Globus pallidus (tissue), 1 donor: ENCODE measurements at places on chromosomes 7 and 10.

DNA sequence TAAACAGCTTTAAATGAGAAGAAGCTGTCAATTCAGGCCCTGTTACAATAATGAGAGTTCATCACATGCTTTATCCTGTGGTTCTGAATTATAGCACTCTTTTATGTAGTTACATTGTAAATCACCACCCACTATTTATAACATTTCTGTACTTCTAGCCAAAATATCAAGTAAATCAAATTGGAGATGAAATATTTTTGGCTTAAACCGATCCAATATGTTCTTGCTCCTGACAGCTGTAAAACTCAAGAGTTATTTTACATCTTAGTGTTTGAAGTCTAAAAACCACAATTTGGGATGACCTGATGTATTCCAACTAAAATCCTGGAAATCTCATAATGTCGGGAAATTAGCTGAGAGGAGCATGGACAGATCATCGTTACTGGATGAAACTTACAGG is 371.2 kb upstream of the LRRN3 start:
- DNase-seq: no peak

GRCh38 chr10:22454634-22455033 is 109.3 kb downstream of the SPAG6 start:
- no peak for DNase-seq

DNA sequence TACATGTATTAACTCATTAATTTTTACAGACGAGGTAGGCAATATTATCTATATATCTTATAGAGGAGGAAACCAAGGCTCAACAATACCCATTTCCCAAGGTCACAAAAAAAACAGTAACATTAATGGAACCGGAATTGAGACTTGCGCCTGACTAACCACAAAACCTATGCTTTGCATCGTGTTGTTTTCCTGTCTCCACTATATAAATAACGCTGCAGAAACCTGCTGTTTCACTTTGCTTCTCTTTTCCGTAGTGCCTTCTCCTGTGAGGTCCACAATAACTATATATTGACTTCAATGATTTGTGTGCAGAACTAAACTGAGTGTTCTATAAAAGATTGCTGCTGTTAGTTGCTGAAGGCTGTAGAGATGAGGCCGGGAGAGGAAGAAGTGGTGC is 97.7 kb upstream of the RPA3 start:
- DNase-seq: peak; percentile 16

DNA sequence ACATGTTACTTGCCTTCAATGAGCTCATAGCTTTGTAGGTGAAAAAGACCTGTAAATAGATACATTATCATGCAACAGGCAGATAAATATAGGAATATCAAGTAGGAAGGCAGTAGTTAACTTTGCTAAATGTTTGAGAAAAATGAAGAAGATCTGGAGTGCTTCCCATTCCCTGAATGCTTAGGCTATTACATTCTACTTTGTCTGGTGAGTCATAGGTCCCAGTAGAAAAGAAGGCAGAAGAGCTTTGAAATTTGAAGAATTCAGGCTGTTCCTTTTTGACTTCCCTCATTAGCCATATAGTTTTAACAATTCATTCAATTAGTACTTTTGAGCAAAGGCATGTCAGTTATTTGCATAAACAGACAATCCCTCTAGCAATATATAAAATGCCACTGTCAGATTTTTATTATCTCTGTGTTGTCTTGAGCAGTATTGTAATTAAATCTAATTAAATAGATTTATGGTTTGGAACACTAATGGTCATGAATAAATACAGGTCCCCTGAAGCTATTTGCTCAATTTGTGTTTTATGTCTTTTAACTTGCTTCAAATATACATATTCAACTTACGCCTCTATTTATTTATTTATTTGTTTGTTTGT is 875.0 kb downstream of the REEP3 start:
- DNase-seq: no peak

DNA sequence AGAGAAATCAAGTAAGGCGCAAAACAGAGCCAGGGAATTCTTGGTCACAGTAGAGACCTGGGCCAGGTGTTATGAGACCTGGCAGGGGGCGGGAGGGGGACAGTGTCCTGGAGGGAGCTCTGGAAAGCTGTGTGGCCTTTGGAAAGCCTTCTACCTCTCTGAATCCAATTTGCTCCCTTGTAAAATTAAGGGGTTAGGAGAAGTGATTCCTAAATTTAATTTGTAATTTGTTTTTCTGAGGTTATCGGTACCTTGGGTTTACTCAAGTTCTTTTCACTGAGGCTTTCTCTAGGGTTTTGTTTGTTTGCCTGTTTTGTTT is 920.8 kb downstream of the TYW1 start:
- no peak for DNase-seq
